Fibroblast of skin of right quadriceps (primary cell): ENCODE measurements at places on chromosomes 12 and 14.

GRCh38 chr12:6552140-6552551, 3.7 kb downstream of the IFFO1 start:
- DNase-seq, result no peak

- DNase-seq, result no peak
Measured at GRCh38 chr12:106332536-106332935, 25.0 kb upstream of the POLR3B start.

DNA sequence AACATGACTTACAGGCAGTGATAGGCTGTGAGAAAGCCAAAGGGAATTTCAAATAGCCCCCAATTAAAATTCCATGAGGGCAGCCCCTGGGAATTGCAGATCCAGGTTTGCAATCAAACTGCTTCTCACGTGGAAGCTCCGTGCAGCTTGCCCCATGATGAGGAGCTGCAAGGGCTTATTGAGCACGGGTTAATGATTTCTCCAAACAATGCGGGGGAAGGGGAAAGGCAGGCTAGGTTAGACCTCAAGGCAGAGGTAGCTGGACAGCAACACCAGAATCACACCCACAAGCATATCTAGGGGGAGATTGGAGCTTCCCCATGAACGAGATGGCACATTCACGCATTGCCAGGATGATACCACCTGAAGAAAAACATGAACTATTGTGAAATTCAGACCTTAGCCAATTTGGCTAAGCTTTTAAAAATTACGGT, 5.0 kb upstream of the DUSP6 start:
- no peak for DNase-seq

- DNase-seq, result peak; percentile 81
Measured at GRCh38 chr14:33589334-33589733, 361.5 kb downstream of the EGLN3 start.

GRCh38 chr14:30054201-30054600, 126.6 kb upstream of the PRKD1 start:
- DNase-seq, result no peak

GRCh38 chr14:68741839-68742470, 50.9 kb downstream of the ZFP36L1 start:
- DNase-seq, result no peak

DNA sequence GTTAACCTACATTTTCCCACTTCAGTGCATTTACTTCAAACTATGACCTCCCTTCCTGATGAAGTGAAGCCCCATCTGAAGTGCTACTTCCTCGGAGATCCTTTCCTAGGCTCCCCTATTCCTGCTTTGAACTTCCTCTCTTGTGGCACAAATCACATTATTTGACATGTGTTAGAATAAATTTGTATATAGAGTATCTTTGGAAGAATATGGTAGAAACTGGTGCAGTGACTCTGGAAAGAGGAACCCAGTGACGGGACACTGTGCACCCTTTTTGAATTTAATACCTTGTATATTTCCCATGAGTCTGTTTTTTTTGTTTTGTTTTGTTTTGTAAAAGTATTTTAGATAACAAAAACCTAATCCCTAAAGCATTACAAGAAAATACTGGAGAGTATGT, 66.4 kb upstream of the SRSF5 start:
- DNase-seq, result no peak

DNA sequence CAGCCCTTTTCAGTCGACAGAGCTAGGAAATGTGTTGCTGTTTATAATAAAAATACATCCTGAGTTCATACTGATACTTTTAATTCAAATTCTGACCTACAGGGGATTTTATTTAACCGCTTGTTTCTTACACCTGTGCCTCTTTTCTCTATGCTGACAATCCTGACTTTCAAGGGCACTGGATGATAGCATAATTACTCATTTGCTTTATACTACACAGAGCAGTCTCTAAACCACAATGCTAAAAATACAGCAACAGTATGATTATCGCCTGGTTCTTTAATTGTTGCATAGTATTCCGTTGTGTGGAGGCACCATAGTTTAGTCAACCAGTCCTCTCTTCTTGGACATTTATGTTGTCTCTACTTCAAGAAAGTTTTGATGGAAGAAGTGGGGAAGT, 372.9 kb downstream of the DPF3 start:
- DNase-seq, result no peak

- DNase-seq, result no peak
Measured at GRCh38 chr14:104638927-104639450, 34.4 kb upstream of the TMEM179 start.

DNA sequence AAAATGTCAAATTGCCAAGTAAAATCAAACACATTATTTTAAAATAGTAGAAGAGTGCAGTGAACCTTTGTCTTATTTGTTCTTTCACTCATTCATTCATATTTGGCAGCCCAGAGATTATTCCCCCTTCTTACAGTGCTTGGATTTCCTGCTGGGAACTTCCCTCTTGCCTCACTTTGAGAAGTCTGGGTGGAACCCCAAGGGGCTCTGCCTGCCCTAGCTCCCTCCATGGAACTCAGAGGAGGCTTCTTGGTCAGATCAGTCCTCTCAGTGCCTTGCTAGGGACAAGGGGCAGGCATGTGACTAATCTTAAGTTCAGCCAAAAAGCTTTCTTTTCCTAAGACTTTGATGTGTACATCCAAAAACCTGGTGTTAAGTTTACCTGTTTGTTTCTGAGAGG, 84.7 kb upstream of the OVCH1 start:
- no peak for DNase-seq

DNA sequence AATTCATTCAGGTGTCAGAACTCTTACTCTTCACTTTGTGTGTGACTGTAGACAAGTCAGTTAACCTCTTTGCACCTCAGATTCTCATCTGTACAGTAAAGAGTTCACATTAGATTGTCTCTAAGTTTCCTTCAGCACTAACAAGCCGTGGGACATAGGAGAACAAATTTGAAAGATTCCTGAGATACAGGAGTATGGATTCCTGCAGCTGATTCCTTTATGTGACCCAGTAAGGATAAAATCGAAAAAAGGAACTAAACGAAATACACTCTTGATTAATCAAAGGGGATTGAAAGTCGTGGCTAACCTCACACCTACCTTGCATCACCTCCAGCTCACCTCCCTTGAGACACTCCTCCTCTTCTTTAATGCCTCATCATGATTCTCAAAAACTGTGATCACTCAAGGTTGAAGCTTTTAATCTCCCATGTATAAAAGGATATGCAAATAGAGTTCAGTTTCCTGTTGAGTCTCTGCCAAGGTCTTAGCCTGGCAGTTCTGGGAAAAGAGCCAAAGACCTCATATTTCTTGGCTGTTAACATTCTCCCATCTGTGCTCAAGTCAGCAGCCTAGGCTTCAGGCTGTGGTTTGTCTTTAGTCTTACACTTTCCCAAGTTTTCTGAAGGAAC, 156.6 kb downstream of the DAD1 start:
- peak; percentile 94 for DNase-seq

DNA sequence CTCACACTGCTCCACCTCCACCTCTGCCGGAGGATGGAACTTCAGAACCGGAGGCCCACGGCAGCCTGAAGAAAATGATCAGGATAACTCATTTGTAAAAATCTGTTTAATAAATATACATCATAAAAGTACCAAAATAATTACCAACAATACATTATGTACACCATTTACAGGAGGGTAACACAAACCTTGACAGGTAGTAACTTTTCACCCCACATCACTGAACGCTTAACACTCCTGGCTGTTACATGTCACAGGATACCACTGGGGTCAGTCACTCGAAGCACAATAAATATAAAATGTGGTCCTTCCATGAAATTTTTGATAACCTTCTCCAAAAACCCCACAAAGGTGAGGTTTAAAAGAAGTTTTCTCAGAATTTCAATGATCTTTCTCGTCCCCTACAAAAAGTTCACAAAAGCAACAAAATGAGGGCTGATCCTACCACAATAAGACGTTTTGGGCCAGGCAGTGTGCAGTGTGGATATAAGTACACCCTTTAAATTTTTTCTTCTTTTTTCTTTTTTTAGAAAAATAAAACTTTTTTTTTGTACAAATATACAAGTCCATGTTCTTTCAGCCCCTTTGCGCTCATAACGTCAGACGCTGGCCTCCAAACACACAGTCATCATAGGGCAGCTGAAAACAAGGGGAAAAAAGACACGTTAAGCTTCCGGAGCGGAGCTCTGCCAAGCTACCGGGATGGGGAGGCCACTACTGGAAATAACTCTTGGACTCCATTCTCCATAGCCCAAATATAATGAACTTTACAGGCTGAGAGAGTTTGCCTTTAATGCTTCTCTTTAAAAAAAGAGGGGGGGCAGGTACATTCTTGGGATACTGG, 2.9 kb downstream of the NFKBIA start:
- DNase-seq, result no peak

- DNase-seq, result no peak
Measured at GRCh38 chr14:71309756-71310155, 402.5 kb downstream of the PCNX1 start.

DNA sequence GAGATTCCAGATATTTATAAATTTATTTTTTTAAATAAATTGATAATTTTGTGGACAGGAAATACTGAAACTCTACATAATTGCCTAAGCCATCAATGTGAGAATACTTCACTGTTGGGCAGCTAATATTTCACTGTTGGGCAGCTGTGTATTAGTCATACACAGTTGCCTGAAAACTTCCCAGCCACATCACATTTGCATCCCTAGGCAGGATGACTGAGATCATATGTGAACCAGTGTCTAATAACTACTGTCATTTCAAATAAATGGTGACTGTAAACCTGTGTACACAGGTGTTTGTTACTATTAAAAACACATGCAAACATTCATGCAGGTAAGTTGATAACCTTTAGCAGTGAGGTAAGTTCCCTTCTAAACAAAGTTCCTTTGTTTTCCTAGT, 43.9 kb downstream of the TMTC3 start:
- DNase-seq, result peak; percentile 67
